B cell (primary cell): ENCODE measurements at places on chromosomes 1 and 21.
A peak's percentile ranks its signal among the peaks of the same experiment; 100 is the strongest.

- no peak overlapping the region for H3K4me3 ChIP-seq
- no peak overlapping the region for H3K27ac ChIP-seq
- no peak for DNase-seq
- H3K27me3 ChIP-seq: no peaks in the 10 kb centered on the region
These were observed 665.1 kb upstream of the PLXNA2 start for GRCh38 chr1:208909011-208909984.

- no peak for DNase-seq
- H3K4me3 ChIP-seq: no peak overlapping the region
- no peak overlapping the region for H3K27ac ChIP-seq
These were observed 368.2 kb downstream of the USH2A start for GRCh38 chr1:216055004-216055403.

DNA sequence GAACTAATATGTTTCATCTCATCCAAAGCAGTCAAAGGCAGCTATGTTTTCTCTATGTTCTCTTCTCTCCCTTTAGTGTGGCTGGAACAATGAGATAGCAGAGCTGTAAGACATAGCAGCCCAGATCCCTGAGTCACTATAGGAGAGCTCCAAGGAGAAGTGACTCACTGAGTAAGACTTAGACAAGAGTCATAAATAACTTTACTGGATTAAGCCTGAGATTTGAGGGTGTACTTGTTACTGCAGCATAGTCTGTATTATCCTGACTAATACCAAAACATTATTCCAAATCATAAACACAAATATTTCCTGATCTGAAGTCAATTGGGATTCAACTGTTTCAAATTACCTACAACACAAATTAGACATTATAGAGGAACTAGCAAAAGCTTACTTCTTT lies 3.9 kb downstream of the KRTAP19-8 start:
- H3K27ac ChIP-seq: no peak overlapping the region
- no peaks in the 10 kb centered on the region for H3K4me1 ChIP-seq
- H3K36me3 ChIP-seq: no peaks in the 10 kb centered on the region

- peaks cover 3% of the 10 kb centered on the region for H3K27me3 ChIP-seq
- H3K4me1 ChIP-seq: peaks cover 23% of the 10 kb centered on the region
- no peak for DNase-seq
- H3K36me3 ChIP-seq: peaks cover 4% of the 10 kb centered on the region
- H3K4me3 ChIP-seq: peak within 1 kb of the TSS; percentile 85
These were observed at the start of the genes LEPR and LEPROT for GRCh38 chr1:65420590-65421350. LEPR (plus strand) TSS chr1:65420668; CDS start chr1:65565566, 144,898 bp downstream. LEPROT (plus strand) TSS chr1:65420668; CDS start chr1:65420725, 57 bp downstream.

DNA sequence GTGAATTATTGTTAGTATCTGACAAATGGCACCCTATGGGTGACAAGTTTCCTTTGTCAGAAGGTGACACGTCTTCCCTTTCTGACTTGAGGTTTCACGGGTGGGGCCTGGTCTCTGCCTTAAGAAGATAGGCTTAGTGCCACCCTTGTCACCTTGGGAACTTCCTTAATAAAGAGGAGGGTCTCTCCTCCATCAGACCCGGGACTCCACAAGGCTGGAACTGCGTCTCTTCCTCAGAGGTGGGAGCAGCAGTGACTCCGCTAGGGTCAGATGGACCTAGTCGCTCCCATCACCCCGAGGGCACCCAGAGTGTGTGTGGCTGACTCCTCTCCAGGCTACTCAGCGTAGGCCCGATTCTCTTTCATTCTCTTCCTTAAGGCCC lies 774 bp upstream of the WDTC1 start:
- peak overlapping the region; percentile 63 for H3K27ac ChIP-seq
- peak overlapping the region; percentile 62 for H3K4me3 ChIP-seq
- H3K4me1 ChIP-seq: peaks cover 18% of the 10 kb centered on the region
- DNase-seq: no peak
- no peaks in the 10 kb centered on the region for H3K27me3 ChIP-seq

GRCh38 chr1:64944913-64945312 lies 21.4 kb downstream of the JAK1 start:
- no peaks in the 10 kb centered on the region for H3K36me3 ChIP-seq
- peaks cover 62% of the 10 kb centered on the region for H3K4me1 ChIP-seq
- H3K4me3 ChIP-seq: no peak overlapping the region
